ENCODE measurements at places on chromosomes 4 and X. TPM values are rescaled to one million over a fixed set of nuclear protein-coding genes. Genes with fewer than 3 reads are reported as not detected.

SSX3 gene
- not detected for total RNA-seq

CXXC4 gene
- 0.14 TPM for total RNA-seq

CT45A5 gene
- total RNA-seq, result not detected

FREM3 gene
- total RNA-seq, result under 0.01 TPM

LDB2 gene
- 21.5 TPM for total RNA-seq

VEGFD gene
- total RNA-seq, result 0.14 TPM

DKK2 gene
- total RNA-seq, result under 0.01 TPM

TLR2 gene
- total RNA-seq, result 0.29 TPM

F11 gene
- not detected for total RNA-seq

DNAAF6 gene
- not detected for total RNA-seq

GABRE gene
- 15.1 TPM for total RNA-seq

DCX gene
- total RNA-seq, result not detected

NDNF gene
- not detected for total RNA-seq

RAB40AL gene
- total RNA-seq, result 0.66 TPM

DTHD1 gene
- not detected for total RNA-seq

FHDC1 gene
- under 0.01 TPM for total RNA-seq

ADH7 gene
- total RNA-seq, result not detected

LEF1 gene
- 0.44 TPM for total RNA-seq

GSX2 gene
- total RNA-seq, result not detected

SUPT20HL2 gene
- 0.43 TPM for total RNA-seq

DMP1 gene
- total RNA-seq, result not detected

RBM46 gene
- not detected for total RNA-seq

CSN1S1 gene
- total RNA-seq, result not detected

XIAP gene
- 50.8 TPM for total RNA-seq

MND1 gene
- total RNA-seq, result 5.7 TPM

GRK4 gene
- total RNA-seq, result 4.6 TPM

FRYL gene
- total RNA-seq, result 77.6 TPM

GC gene
- not detected for total RNA-seq

HTN3 gene
- total RNA-seq, result not detected

BBS7 gene
- 30.8 TPM for total RNA-seq

PDZD4 gene
- total RNA-seq, result not detected

NOCT gene
- total RNA-seq, result 56.4 TPM

FAT4 gene
- total RNA-seq, result 16.6 TPM

GPR82 gene
- total RNA-seq, result not detected

GABRG1 gene
- total RNA-seq, result not detected

SLC6A14 gene
- not detected for total RNA-seq

HDX gene
- total RNA-seq, result 0.66 TPM

All from placental pericyte (primary cell).